SIG-M5 (cell line): ENCODE measurements at places on chromosomes 2 and 18.

DNA sequence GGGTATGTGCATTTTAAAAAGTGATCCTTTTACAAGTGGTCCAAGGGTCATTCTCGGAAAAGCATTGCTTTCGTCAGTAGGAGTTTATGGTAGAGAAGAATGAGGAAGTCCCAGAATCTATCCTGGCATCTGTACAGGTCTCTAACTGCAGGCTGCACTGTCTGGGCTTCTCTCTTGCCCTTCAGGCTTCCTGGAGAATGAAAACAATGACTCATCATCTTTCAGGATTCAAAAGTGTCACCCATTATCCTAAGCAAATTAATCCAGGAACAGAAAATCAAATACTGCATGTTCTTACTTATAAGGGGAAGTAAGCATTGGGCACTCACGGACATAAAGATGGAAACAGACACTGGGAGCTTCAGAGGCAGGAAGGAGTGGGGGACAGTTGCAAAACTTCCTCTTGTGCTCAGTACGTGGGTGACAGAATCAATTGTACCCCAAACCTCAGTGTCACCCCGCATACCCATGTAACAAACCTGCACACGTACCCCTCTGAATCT lies 60.2 kb upstream of the TXNDC2 start:
- DNase-seq, result peak; percentile 81

DNA sequence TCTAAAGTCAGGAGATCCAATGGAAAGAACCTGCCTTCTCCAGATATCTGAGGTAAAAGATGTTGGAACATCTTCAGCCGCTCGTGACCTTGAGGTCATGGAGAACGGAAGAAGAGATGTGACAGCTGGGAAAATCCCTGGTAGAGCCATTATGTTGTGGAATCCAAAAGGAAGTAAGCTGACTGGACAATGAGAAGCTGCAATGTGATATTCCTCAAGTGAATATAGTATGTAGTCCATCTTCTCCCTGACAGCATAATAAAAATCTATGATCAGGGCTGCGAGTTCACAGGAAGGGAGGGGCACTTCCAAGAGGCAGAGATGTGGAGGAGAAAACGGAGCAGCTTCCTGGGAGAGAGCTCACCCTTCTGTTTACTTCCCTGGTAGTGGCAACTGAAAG lies 201.0 kb upstream of the SP5 start:
- DNase-seq, result no peak

- DNase-seq, result no peak
Observed at GRCh38 chr2:202120828-202121227, 47.8 kb downstream of the KIAA2012 start.

- no peak for DNase-seq
Observed at GRCh38 chr2:2861666-2862240, 515.9 kb downstream of the EIPR1 start.

GRCh38 chr2:120720746-120721375 lies 14.8 kb upstream of the GLI2 start:
- no peak for DNase-seq

GRCh38 chr18:49098386-49098785 lies 147.6 kb upstream of the SMAD7 start:
- no peak for DNase-seq
